ENCODE measurements at places on chromosomes 5 and 9.

DNA sequence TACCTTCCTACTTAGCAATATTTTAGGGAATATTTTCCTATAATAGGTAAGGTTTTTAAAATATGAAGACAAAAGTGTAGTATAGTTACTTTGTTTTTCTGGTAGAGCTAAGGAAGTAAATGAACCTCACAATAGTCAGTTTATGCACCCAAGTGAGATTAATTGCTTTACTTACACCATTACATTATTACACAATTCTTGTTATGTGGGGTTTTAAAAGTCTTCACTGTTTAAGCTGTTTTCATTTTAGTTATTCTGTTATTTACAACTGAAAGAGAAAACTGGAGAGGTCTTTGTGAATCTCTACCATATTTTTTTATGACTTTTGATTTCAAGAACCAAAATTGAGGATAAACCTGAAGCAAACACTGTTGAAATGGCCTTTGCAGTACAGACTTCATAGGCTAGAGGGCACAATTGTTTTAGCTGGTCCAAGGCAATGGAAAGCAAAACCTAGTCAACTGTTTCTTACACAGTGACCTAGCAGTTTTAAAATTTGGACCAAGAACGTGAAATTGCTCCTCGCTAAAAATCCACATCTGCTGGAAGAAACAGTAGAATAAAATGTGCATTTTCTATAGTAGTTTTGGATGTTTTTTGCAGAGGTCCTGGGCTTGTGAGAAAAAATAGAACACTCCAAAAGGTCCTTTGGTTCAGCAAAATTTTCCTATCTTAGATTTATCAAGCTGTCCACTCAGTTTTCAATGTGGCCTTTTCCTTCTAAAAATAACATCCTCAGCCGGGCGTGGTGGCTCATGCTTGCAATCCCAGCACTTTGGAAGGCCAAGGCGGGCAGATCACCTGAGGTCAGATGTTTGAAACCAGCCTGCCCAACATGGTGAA, 66.4 kb upstream of the FER start:
- peak; percentile 58 for DNase-seq

DNA sequence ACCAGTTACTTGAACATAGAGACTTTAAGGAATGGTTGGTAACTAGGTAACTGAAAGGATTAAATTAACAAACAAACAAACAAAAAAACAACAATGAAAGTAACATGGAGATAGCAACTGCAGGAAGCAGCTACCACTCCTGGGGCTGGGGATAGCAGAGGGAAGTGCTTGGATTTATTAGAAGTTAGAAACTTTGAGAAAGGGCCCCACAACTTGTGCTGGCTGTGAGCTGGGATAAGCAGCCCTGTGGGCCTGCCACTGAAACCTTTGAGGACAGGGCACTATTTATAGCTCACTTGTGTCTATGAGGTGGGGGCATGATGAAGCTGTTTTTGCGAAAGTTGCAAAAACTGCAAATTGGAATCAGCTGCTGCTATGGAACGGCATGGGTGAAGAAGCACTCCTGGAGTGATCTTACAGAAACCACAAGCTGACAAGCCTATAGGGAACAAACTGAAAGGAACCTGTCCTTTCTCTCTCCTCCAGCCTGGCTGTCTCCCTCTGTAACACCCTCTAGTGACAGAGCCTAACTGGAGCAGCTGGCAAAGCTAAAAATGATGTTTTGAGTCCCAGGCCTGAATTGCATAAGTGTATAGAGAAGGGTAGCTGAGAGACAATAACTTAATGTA, 91.4 kb upstream of the RANBP6 start:
- DNase-seq, result peak; percentile 69

GRCh38 chr5:1733369-1733768, 66.3 kb downstream of the MRPL36 start:
- peak; percentile 26 for DNase-seq

DNA sequence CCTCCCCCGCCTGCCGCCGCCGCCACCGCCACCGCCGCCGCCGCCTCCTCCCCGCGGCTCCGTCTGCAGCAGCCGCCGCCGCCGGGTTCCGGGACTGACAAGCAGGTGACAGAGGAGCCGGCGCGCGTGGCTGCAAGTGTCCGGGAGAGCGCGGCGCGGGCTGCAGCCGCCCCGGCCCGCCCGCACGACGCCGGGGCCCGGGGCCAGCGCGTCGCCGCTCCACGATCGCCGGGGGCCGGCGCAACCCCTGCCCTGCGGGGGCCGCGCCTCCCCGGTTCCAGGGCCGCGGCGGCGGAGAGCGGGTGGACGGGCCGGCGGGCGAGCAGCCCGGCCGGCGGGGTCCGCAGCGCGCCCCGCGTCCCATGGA, 343 bp downstream of the LMX1B start:
- DNase-seq, result peak; percentile 74

- peak; percentile 5 for DNase-seq
These were observed 9.1 kb downstream of the TYRP1 start for GRCh38 chr9:12702160-12702758.

DNA sequence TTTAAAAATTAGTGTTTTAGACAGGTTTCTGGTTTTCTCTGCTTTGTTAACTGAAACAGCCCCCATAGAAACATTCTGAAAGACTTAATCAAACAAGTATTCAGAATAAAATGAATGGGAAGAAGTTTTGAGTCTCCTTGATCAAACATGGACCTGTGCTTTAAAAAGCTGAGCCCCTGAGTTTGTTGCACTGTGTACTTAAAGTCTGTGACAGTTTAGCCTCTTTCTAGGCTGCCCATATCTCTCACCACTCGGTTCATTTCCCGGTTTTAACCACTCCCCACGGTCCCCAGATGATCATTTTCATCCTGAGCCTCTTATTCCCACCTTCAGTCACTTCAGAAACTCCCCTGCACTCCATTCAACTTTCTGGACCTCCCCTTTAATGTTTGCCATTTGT, 215.9 kb upstream of the DMRT1 start:
- no peak for DNase-seq

DNA sequence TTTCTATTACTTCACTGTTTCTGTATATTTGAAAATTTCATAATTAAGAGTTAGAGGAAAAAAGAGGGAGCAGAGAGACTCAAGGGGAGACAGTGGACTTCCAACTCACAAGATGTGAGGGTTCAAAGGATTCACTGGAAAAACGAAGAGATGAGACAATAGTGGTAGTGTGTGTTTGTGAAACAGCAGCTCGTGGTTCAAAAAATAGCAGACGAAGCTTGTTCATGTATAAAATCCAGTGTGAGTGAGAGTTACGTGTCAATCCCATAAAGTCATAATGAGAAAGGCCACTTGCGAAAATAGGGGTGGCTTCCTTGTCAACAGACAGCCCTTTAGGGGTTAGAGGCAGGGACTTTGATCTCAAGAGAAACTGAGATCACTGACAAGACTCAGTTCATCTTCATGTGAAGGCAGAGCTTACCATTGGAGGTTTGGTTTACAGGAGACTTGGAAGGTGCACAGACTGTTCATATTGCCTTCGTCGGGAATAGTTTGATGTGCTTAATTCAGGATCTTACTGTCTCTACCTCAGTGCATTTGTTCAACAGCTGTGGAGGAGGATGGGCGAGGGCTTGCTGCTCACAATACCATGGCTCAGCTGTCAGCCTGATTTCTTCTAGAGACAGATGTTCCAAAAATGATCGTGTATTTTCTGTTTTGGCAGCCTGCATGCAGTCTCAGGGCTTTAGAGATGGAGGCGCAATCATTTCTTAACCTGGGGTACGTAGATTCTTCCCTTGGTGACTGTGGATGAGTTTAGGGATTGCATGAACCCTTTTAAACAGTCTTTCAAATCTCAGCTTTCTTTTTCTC, 105.7 kb upstream of the KLF9 start:
- no peak for DNase-seq

DNA sequence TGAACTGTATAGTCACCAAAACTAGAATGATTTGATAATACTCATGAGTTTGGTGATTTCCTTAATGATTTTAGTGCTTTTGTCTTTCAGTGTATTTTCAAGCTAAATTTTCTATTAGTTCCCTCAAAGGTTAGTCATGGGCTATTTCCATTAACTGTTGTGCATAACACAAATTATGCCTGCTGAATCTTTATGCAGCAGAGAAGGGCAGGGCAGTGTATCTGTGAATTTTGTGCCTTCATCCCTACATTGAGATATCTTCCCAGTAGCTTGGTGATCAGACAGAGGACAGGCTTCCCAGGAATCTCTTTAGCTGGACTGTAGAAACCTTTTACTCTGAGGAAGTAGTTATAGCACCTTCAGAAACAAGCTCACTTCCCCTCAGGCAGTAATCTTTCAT, 1036.9 kb downstream of the EFNA5 start:
- no peak for DNase-seq

GRCh38 chr5:109865637-109866036, 175.9 kb downstream of the MAN2A1 start:
- no peak for DNase-seq

GRCh38 chr9:91172329-91172728, 189.4 kb downstream of the AUH start:
- DNase-seq, result no peak

GRCh38 chr5:95605786-95606185, 14.1 kb upstream of the GPR150 start:
- DNase-seq, result no peak

GRCh38 chr5:66519626-66520025, 76.6 kb upstream of the MAST4 start:
- DNase-seq, result no peak

DNA sequence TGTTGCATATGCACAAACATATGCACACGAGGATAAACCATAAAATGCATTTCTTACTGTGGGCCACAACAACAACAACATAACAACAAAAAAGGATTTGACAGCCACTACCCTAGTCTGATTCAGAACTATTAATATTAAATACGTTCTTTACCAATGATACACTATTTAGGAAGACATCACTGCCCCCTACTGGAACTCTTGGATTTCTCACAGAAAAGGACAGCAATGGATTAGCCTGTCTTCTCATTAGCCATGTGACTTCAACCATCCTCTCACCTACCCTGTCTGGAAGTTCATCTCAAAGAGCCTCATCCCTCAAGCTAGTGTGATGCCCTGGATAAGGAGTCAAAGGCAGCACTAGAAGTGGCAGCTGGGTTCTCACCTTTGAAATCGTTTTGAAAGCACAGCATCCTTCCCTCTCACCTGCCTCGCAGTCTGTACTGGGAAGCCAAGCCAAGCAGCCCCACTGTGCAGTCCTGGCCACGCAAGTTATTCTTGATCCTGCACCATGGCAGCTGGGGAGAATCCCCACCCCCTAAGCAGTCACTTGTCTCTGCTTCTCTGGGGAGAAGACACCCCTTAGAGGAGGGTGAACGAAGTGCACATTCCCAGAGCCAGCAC, 64.6 kb downstream of the SH3TC2 start:
- DNase-seq, result peak; percentile 42

DNA sequence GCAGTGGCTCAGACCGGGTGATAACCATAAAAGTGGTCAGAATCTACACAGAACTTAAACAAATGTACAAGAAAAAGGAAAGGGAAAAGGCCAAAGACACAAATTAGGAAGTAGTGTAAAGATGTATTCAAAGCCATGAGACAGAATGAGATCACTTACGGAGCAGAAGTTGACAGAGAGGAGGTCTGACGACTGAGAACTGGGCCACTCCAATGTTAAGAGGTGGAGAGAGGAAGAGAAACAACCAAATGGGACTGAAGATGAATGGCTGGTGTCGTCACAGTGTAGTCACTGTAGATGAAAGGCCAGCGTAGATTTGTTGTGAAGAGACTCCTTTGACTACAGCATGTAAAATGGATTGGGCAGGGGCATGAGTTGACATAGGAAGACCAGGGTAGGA, 114.4 kb downstream of the DROSHA start:
- no peak for DNase-seq

- DNase-seq, result no peak
These were observed 189.9 kb upstream of the VCAN start for GRCh38 chr5:83281658-83282057.

GRCh38 chr5:93567424-93567823, 13.6 kb downstream of the NR2F1-AS1 start:
- no peak for DNase-seq

DNA sequence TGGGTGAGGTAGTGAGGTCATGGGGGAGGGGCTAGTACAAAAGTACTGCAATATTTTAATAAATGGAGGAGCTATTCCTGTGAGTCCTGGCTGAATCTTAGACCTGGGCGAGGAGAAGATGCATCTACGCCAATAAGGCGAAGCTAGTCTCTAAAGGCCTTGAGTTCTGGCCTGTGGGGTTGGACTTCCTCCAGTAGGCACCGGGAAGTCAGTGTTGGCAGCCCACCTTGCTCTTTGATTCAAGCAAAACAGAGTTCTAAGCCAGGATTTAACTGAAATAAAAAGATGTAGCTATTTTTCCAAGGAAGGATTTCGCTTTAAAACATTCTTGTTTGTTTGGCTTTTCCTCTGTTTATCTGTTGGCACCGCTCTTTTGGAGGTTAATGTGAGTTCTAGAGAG, 244.6 kb downstream of the KIF4B start:
- no peak for DNase-seq

- no peak for DNase-seq
These were observed 2.2 kb upstream of the TGFBI start for GRCh38 chr5:136026636-136027035.

DNA sequence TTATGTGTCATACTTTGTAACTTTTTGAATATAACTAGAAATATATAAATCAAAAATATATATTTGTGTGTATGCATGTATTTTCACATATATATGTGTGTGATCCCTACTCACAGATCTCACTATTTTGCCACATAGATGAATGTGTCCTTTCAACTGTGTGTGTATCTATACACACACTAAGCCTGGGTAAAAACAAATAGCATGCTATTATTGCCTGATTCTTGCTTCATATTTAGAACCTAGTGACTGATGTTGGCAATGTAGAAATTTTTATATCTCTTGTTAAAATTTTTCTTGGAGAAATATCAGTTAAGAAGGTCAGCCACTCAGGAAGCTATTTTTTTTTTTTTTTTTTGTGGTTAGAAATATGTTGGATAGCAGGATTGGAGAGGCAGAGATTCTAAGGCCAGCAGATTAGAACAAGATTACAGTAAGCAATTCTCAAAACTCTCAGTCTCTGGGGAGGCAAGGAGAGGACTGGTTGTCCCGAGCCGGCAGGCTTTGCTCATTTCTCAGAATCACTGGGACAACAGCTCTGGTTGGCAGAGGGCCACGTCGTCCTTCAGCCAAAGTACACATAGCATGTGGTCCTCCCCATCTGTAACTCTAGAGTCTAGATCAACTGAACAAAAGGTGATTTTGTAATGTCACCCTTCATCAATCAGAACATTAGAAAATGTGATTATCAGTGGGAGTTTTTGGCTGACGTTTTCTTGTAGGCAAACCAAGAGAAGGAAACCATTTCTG, 19.7 kb downstream of the C6 start:
- DNase-seq, result no peak

DNA sequence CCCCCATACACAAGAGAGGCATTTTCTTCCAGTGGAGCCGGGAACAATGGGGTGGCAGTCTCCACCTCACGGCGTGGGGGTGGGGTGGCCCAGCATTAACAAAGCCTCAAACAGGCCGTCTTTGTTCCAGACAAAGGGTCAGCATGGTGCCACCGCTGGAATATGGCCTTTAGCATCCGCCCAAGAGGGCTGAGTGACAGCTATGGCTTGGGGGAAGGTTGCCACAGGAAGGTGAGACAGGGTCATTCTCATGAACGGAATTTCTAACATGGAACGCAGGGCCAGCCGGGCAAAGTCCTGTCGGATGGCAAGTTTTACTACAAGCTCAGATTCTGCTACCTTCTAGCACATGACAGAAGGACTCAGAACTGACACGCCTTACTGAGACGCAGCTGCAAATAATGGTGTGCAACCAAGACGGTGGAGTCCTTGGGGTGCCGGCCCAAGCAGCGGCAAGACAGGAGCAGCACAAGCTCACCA, 64.0 kb downstream of the OTULIN start:
- DNase-seq, result peak; percentile 83

GRCh38 chr9:5326893-5327548, 12.7 kb downstream of the RLN1 start:
- DNase-seq, result peak; percentile 45

- no peak for DNase-seq
These were observed 211.9 kb downstream of the MAN2A1 start for GRCh38 chr5:109901628-109901981.
